SHP77 (cell line): ENCODE measurements at places on chromosomes 11 and 22.

DNA sequence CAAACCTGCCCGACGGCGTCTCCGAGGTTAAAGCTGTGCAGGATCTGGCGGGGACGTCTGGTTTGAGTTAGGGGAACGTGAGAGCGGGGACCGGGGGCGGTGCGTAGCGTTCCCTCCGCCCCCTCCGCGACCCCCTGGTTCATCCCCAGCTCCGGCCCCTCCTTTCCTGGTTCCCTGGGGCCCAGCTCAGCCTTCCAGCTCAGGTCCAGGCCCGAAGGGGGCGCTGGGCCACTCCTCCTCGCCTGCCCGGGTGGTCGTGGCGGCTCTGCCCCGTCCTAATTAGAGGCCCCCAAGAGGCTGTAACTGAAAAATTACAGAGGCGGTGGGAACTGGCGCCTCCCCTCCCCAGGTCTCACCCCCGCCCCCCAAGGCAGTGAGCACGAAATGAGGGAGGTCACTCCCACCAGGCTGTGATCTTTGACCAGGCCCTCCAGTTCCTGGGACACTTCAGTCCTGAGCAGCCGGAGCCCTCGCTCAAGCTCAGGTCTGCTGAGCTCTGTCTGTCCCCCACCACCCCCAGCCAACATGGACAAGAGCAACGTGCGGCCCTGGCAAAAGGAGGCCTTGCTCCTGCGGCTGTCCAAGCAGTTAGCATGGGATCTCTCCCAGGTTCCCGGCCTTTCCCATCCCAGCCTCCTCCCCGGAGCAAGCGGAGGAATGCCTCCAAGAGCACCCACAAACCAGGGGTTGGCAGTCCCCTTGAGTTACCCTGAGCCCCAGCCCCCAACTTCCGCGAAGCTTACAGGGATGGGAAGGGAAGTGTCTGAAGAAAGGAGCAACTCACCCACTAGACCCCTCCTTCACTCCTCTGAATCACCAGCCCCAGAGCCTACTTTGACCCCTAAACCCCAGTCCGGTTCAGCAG lies 3.3 kb downstream of the CD248 start:
- DNase-seq: no peak

DNA sequence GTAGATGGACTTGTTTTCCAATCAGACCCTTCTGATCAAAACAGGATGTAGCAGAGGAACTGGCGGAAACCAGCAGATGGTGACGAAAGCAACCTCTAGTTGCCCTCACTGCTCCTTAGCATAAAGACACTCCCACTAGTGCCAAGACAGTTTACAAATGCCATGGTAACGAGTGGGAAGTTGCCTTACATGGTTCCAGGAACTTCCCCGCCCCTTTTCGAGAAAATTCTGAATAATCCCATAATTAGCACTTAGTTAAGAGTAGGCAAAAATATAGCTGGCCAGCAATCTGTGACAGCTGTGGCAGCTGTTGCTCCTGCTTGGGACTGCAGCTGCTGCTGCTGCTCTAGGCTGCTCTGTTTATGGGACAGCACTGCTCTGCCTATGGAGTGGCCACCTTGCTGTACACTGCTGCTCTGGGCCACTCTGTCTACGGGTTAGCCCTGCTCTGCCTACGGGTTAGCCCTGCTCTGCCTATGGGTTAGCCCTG lies 33.4 kb upstream of the SORL1 start:
- no peak for DNase-seq

GRCh38 chr11:12838463-12839123 lies 164.4 kb downstream of the TEAD1 start:
- DNase-seq: no peak

DNA sequence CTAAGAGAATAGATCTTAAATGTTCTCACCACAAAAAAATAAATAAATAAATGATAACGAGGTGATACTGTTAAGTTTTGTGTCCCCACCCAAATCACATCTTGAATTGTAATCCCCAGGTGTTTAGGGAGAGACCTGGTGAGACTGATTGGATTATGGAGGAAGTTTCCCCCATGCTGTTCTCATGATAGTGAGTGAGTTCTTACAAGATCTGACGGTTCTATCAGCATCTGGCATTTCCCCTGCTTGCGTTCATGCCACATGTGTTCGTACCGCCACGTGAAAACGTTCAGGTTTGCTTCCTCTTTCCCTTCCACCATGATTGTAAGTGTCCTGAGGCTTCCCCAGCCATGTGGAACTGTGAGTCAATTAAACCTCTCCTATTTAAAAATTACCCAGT lies 1514.8 kb upstream of the TENM4 start:
- DNase-seq: no peak

DNA sequence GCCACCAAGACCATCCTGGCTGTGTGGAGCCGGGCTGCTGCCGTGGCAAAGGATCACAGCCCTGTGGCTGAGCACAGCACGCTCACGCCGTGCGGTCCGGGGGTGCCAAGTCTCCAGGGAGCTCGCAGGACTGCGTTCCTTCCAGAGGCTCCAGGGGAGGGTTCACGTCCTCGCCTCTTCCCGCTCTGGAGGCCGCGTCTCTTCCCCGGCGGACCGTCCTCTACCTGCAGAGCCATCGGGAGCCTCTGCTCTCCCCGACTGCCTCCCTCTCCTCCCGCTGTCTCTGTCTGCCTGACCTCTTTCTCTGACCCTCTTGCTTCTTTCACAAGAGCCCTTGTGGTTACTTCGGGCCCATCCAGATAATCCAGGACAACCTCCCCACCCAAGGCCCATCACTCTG lies 11.4 kb upstream of the MUC5AC start:
- DNase-seq: no peak

GRCh38 chr11:127105593-127106541 lies 105.3 kb upstream of the KIRREL3 start:
- DNase-seq: peak; percentile 23

GRCh38 chr22:49957826-49958365 lies 2.7 kb upstream of the PIM3 start:
- DNase-seq: no peak

DNA sequence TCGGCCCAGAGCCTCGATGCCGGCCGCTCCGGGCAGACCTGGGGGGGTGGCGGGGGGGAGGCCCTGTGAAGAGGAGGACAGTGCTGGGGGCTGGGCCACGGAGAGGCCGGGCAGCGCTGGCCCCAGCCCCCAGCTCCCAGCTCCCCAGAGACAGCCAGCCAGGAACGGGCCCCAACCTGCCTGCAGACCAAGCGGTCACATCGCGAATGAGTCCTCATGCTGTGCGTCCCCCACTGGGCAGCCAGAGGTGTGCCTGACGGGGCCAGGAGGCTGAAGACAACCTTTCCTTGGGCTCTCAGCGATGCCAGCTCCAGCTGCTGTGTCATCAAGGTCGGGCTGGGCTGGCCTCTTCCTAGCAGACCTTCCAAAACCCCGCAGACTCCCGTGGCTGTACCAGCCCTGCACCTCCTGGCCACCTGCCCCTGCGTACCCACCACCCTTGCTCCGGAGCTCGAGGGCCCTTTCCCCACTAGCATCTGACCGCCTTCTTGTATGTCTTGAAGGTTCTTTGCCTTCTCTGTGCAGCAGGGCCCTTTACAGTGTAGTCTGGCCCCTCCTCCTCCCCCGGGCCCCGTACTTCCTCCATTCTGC lies 88.4 kb downstream of the CDKN1C start:
- no peak for DNase-seq

DNA sequence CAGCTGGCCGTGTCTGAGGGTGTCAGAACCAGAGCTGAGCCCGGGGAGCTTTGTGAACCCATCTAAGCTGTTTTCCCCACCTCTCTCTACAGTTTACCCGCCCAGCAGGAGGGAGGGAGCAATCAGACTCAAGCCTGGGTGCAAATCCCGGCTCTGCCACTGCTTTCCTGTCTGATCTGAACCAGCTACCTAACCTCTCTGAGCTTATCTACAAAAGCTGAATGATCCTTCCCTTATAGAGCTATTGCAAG lies 252 bp downstream of the APOL2 start:
- DNase-seq: no peak
